HT-29 (cell line): ENCODE measurements at places on chromosomes 7 and 10. TPM values are rescaled to one million over a fixed set of nuclear protein-coding genes. Genes with fewer than 3 reads are reported as not detected.

Gene SPDYE8
- total RNA-seq = not detected in 2 replicates

Gene OGDHL
- 0.08 and 0.18 TPM in 2 replicates for total RNA-seq

Gene SPDYE6
- total RNA-seq = not detected in 2 replicates

Gene FAM20C
- not detected in 2 replicates for total RNA-seq

Gene RBP4
- total RNA-seq = 2.7 and 4.5 TPM in 2 replicates

Gene ADAMTS14
- 0.03 and 0.15 TPM in 2 replicates for total RNA-seq

Gene PTN
- total RNA-seq = not detected in 2 replicates

- DNase-seq = no peak
Observed at GRCh38 chr7:11701829-11702560, 130.0 kb downstream of the THSD7A start.

DNA sequence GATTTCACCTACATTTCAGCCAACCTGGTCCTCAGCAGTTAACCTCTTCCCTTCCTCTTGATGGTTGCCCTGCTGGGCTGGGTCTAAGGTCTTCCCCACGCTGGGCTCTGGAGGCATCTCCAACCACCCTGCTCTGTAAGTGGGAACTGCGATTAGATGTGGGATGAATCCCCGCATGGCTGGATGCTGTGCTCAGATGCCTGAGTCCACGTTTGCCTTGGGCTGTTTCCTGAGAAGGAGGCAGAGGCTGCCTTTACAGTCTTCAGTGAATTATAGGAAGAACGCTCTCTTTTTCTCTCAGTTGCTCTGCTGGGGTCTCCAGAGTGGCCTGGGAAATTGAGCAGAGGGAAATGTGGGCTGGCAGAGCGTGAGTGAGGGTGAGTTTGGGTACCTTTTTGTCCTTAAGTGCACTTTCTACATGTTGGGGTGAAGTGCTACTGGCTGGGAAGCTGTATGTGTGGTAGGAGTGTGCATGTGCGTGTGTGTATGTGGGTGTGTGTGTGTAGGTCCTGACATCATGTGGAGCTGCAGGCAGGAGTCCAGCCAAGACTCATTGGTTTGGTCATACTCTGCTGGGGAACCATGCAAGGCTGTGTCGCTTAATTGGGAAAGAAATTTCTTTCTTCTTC, 1.5 kb downstream of the GIMAP8 start:
- no peak for DNase-seq

- peak; percentile 51 for DNase-seq
Observed at GRCh38 chr7:98211221-98211675, at the start of gene BHLHA15. Gene BHLHA15, plus strand, starts transcription at chr7:98211439. Its CDS starts 871 bp downstream, at chr7:98212310.

GRCh38 chr10:125451319-125451718, 231.6 kb downstream of the TEX36 start:
- no peak for DNase-seq

GRCh38 chr7:48106906-48107659, 18.0 kb downstream of the UPP1 start:
- DNase-seq = no peak

DNA sequence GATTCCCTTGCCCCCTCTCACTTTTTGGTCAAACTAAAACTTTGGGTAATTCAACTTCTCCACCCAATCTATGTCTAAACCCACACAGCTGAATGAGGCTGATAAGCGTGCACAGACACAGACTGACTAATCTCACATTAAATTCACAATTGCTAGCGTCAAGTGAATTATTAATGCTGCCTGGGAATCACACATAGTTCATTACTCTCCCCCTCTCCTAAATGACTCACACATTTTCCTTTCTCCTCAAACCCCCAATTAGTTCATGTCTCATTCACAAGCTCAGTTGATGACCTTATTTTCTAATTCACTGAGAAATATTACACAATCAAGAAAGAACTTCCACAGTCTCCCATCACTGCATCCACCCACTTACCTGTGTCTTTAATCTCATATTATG, 14.5 kb downstream of the KLF14 start:
- DNase-seq = no peak

DNA sequence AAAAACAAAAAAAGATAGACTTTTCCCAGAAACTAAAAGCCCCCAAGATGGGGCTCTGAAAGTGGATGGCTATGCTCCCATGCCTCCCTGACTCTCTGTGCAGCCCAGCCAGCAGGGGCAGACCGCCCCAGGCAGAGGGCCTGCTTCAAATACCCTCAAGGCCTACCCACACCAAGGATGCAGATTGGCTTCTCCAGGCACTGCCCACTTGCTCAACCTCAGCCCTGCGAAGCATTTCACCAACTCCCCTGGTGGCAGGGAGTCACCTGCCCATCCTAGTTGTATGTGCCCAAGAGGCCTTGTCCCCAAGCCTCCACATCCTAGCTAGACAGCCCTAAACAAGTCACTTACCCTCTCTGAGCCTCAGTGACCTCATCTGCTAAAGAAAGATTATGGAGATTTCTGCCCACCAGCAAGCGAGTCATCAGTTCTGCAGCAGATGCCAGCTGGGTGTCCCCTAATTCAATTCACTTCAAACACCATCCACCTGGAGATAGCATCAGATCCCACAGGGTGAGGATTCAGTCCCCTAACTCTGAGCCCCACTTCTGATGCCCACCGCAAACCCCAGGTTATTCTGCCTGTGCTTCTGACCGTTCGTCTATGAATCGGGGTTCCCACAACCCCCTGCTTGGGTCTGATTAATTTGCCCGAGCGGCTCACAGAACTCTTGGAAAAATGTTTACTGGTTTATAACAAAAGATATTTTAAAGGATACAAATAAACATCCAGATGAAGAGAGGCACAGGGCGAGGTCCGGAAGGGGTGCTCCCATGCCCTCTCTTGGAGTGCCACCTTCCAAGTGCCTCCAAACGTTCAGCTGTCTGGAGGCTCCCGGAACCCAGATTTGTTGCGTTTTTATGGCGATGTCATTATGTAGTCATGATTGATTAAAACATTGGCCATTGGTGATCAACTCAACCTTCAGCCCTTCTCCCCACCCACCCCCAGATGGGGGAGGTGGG, 18.6 kb upstream of the ZMIZ1 start:
- DNase-seq = no peak

DNA sequence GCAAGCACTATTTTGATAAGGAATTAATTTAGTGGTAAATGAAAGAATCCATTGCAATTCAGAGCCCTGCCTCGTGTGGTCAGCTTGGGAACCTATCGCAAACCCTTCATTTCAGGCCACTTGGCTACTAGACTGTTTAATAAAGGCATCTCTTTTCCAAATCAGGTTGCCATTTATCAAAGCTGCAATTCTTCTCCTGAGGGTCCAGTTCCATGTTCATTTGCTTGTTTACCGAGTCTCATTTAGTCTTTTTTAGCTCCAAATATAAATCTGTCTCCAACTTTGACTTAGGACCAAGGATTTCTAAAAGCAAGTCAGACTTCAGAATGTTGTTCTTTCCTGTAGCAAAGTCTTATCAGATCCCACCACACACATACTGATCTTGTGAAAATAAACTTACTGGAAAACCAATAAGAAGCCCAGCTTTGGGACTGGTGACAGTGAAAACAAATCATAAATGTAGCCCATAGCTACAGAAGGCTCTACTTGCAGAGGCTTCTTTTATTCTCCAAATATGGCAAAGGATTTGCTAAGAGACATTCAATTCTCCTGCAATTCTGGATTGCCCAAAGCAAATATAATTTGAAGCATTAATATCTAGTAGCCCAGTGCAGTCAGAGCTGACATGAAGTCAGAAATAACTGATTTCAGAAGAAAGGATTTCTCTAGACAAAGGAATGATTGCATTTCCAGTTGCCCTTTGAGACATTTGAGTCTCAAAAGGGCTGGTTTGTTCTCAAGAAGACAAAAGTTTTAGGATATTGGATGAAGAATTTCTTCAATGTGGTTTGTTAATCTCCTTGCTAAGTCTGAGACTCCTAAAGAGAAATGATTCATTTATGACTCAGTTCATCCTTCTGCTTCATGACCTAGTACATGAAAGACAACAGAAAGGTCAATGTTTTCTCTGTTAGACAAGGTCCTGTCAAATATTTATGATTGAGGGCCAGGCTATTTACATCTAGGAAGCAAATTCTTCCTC, 28.0 kb downstream of the PPP1R3C start:
- DNase-seq = peak; percentile 59

GRCh38 chr10:11448545-11449244, 162.8 kb downstream of the USP6NL start:
- DNase-seq = no peak

GRCh38 chr7:13407911-13408310, 581.6 kb downstream of the ETV1 start:
- no peak for DNase-seq

DNA sequence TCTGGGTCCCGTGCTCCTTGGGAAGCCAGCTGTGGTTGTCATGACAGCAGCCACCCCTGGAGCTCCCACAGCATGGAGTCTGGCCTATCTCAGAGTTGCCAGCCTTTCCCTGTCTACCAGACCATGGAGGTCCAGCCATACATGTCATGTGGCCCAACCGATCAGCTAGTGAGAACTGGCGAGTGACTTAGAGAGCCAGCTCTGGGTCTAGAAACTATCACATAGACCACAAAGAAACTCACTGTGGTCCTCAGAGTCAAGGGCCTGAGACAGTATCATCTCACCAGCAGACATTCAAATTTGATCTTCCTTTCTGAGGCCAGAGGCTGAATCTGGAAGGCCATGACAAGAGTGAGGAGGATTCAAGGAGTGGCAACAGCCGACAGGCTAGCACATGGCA, 223.3 kb upstream of the GPR26 start:
- DNase-seq = no peak

GRCh38 chr7:133303931-133304330, 51.1 kb downstream of the EXOC4 start:
- no peak for DNase-seq

DNA sequence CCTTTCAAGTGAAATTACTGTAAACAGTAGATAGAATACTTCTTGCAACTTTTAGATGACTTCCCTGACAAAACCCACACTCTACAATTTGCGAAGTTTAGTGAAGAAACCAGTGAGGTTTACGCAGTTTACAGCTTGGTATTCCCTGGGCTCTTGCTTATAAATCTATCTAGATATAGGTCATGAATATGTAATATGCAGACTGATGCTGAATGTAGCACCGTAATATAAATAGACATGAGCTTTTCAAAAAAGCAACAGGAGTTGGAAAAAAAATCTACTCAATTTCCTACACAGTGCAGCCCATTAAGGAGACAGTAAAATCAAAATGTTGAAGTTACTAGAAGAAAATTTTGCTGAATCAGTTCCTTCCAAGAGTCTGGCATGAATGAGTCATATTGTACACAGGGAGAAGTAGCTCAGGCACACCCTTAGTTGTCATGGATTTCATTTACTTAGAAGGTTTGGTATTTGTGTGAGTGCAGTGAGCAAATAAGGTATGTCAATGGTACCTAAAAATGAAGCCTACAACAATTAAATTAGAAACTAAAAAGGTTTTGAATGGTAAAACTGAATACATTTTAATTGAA, 67.7 kb upstream of the NEUROD6 start:
- peak; percentile 74 for DNase-seq

DNA sequence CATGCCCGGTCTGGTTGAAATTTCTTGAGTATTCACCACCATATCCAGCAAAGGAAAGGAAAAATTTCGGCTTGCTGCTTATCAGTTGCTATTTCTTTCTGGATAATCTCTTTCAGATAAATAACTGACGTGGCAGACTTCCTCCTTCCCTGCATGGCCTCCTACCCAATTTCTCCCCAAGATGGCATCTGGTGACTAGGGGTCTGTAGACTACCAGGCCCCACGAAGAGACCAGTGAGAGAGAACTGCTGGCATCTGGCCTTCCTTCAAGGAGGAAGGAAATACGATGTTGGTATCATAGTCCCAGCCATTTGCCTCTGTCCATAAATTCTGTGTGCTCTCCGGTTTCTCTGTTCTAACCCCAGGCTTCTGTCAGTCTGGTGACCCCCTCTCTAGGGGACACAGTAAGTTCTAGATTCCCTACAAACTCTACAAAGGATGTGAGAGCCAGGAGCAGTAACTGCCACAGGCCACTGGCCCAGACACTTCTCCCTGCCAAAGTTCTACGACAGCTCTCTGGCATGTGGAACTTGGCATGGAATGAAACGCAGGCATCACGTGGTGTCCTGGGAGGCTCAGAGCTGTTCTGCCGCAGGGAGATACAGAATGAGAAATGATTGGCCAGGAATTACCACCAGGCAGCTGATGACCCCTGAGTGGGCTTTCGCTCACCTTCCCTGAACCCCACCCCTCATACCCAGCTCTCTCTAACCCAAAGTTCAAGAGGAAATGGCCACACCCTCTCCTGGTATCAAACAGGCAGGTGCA, 30.0 kb upstream of the MSRB2 start:
- DNase-seq = peak; percentile 51

- DNase-seq = no peak
Observed at GRCh38 chr7:94338921-94339371, 55.7 kb upstream of the COL1A2 start.

- no peak for DNase-seq
Observed at GRCh38 chr10:614139-614711, 75.2 kb downstream of the DIP2C start.

- no peak for DNase-seq
Observed at GRCh38 chr10:110822712-110823311, 48.9 kb upstream of the PDCD4 start.

DNA sequence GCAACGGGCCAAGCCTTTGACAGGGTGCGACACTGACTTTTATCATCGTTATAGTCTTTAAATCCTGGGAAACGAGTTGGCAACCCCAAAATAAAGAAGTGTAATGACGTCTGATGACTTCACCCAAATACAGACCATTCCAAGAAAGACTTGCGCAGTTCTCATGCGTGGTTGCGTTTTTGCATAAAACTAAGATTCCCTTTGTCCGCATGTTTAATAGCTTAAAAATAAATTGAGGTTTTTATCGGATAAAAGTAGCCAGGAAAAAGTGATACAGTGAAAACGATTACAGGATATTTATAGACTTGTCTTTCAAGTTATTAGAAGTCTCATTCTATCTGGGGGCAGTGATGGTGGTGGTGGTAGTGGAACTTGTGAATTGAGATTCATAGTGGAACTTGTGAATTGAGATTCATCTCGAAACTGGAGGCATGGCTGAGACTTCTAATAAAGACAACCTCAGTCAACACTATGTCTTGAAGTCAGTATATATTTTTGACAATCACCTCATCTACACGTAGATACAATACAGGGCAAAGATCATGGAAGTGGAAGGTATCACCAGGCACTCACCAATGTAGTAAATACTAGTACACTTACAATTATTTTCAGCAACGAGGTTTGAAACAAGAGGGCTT, 1.2 kb upstream of the NAMPT start:
- DNase-seq = peak; percentile 25

DNA sequence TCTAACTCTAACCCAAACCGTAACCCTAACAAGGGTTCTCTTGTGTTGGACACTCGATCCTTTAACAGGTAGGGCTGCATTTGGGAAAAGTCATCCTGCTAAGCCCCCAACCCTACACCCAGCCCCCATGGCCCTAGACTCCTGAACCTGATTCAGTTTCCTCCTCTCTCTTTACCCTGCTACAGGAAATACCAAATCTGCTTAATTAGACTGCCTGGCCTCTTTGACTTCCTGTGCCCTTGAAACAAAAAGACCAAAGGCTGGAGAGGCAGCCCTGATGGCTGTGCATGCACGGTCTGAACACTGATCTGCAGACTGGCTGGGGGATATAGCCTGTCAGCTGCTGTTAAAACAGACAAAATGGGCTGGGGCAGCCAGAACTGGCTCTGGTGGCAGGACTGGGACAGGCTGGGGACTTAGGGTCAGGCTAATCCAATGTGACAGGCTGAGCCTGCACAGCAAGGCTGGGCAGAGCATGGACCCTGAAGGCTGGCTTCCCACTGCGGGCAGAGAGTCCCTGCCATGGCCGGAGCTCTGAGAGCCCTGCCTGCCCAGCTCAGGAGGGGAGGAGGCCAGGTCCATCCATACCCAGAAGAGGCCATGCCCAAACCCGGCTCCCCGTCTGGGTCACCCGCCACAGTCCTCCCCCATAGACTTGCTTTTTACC, 51.0 kb upstream of the MSMB start:
- DNase-seq = no peak
